ENCODE measurements at places on chromosomes 12 and 14. TPM values are rescaled to one million over a fixed set of nuclear protein-coding genes. Genes with fewer than 3 reads are reported as not detected.

DNA sequence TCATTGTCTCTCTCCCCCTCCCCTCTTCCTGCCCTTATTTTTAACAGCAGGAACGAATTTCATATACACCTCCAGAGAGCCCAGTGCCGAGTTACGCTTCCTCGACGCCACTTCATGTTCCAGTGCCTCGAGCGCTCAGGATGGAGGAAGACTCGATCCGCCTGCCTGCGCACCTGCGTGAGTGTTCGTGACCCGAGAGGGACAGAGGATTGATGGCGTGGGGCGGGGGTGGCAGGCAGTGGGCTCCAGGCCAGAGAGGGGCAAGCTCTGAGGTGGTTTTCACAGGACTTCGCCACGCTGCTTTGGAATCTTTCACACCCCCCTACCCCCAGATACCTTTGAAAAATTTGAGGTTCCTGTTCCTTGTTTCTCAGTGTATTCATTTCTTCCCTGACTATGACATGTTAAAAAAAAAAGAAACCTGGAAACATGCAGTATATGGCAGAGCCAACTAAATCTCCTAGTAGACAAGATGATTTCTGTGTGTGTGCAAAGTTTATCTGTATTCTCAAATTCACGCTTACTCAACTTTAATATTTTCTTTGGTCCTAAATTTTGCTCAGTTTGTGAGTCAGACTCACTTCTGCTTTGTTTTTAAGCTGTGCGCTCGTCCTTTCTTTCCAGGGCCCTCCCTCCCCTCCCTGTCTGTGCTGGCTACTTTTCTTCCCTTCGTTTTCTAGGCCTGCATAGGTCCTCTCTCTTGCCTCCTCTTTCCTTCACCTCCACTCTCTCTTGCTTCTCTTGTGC is 103.1 kb downstream of the ETV6 start:
- DNase-seq: no peak

GRCh38 chr12:25675808-25676207 is 122.7 kb upstream of the LMNTD1 start:
- DNase-seq: no peak

GRCh38 chr14:47365233-47365632 is 310.2 kb downstream of the MDGA2 start:
- DNase-seq: no peak

- DNase-seq: peak; percentile 41
Observed at GRCh38 chr14:62015945-62016344, 253.7 kb downstream of the SNAPC1 start.

- DNase-seq: peak; percentile 76
Observed at GRCh38 chr14:50961605-50962221, 17.4 kb upstream of the PYGL start.

DNA sequence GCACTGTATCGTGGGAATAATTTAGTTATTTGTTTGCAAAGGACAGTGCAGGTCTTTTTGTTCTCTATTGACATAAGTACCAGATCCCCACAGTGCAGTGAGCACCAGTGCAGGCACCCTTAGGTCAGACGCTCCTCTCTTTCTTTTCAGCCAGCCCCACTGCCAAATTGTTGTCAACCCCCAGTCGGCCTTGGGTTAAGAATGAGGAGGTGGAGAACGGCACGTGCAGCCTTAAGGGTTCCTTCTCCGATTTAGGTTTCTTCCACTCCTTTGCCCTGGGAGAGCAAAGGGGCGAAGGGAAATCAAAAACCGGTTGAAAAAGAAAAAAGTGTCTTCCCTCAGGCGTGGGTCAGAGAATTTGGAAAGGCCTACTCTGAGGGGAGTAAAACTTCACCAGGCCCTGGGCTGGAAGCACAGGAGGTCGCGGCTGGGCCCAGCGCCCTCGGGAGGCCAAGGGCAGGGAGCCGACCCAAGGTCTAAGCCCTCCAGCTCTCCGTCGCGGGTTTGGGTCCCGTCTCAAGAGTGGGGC is 4.3 kb downstream of the PAX9 start:
- no peak for DNase-seq

DNA sequence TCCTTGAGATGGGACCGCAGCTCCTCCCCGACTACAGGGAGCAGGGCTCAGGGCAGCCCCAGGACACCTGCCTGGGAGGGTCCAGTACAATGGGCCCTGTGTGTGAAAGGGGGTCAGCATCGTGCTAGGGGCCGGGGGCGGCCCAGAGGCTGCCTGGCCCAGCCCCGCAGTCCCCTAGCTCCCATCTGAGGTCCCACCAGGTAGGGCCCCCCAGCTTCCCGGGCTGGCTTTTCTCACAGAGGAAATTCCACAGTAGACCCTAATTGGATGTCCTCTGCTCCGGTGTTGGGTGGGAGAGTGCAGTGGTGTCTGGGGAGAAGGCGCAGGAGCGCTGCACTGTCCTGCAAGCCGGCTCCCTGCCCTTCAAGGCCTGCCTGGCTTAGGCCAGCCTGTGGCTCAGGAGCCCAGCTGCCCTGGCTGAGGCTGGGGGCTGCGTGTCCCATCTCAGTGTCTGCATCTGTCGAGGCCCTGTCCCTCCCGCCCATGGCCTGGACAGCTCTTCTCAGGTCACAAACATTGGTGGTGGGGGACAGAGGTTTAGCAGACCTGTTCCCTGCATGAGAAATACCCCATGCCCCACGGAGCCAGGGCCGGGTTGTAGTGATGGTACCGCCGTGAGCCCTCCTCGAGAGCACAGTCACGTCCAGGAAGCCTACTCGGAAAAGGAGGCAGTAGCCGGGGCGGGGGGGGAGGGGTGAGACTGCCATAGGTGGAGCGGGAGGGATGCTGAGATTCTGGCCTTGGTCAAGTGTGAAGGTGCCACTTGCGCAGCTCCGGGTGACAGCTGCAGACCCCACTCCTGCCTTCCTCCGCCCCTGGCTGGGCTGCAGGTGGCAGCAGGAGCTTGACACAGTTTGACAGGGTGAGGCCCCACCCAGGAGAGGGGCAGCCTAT is 11.6 kb downstream of the HIP1R start:
- no peak for DNase-seq

DNA sequence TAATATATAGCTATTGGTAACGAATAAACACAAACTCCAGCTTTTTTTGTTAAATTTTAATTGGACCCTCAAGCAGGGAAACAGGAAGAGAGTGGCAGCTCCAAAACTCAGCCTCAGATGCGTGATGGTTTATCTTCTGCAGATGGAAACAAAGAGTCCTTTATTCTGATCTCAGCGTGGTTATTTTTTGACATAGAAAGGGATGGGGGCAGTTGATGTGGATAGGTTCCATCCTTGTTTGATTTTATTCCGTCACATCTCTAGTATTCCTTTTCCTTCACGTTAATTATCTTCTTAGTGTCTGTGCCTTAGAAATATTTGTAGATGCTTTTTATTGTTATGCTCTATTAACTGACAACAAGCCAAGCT is 447.6 kb upstream of the SEL1L start:
- DNase-seq: no peak

DNA sequence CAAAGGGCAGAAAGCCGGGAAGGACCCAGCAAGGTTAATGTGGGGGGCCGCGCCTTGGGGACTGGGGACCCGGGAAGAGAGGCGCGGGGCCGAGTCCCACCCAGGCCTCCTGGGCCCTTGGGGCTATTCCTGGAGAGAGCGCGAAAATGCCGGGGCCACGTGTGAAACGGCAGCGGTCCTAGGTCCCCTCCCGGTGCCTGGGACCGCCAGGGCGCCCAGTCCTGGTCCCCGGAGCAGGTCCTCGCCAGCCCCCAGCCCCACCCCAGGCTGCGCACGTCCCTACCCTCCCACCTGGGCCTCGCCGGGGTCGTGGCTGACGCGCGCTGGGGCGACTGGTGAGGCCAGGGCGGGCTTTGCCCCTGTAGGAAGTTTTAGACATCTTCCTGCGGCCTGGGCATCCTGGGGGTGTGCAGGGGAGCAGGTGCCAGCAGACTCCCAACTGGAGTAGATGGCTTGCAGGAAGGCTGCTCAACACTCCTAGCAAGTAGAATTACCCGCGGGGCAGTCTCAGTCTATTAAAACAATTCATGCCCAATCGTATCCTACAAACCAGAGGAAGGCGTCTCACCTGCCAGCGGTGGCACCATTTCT is 708 bp downstream of the FAR2 start:
- no peak for DNase-seq

DNA sequence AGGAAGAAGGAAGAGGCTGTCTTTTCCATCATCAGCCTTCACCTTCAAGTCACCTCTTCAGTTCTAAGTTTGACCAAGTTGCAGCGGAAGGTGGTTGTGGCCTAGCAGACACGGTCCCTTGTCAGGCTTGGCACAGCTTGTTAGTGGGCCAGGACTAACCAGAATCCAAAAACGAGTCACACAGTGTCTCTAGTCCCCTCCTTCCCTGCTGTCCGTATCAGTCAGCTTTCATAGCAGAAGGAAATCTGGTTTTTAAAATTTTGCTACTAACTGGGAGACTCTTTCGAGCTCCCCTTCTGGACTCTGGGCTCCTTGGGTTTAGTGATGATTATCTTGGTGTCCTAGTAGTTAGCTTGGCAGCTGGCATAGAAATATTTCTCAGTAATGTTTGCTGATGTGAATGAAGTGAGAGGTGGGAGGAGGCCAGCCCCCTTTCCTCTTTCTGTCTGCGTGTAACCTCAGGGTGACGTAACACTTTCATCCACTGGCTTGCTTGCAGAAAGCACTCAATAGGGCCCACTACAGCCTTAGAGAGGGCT is 3.8 kb downstream of the ETV6 start:
- DNase-seq: no peak

DNA sequence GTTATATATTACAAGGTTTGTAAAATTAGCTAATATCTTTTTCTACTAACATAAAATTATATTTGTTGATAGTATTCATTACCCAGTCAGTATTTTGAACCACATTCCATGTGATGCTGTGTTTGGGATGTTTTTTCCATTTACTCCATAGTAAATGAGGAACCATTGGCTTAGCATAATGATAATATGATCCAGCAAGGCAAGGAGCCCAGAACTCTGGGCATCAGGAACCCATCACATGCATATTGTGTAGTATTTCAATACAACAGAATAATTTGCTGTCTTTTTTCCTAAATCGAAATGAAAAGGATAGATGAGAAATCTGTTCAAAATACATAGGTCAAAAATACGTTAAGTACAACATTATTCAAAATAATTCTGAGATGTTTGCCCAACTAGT is 48.7 kb upstream of the GARIN2 start:
- DNase-seq: no peak

DNA sequence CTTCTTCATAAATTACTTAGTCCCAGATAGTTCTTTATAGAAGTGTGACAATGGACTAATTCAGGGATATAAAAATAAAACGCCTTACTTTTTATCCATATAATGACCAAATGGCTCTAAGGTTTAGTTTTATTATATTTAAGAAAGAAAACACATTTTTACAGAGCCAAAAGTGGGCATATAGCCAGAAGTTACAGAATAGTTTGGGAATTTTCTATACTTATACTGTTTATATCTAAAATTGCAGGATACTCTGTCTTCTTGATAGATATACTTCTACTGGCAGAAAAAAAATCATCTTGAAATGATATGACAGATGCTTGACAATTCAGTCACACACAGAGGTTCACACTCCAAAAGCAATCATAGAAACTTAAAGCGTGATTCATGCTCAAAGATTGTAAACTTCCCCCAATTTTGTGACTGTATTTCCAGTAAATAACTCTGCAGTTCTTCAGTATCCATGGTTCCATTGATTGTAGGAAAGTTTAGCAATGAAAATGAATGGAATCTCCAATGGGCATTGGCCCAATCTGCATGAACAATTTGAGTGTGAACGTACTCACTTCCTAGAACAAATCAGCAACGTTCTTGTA is 307.8 kb downstream of the NOVA1 start:
- DNase-seq: peak; percentile 70

DNA sequence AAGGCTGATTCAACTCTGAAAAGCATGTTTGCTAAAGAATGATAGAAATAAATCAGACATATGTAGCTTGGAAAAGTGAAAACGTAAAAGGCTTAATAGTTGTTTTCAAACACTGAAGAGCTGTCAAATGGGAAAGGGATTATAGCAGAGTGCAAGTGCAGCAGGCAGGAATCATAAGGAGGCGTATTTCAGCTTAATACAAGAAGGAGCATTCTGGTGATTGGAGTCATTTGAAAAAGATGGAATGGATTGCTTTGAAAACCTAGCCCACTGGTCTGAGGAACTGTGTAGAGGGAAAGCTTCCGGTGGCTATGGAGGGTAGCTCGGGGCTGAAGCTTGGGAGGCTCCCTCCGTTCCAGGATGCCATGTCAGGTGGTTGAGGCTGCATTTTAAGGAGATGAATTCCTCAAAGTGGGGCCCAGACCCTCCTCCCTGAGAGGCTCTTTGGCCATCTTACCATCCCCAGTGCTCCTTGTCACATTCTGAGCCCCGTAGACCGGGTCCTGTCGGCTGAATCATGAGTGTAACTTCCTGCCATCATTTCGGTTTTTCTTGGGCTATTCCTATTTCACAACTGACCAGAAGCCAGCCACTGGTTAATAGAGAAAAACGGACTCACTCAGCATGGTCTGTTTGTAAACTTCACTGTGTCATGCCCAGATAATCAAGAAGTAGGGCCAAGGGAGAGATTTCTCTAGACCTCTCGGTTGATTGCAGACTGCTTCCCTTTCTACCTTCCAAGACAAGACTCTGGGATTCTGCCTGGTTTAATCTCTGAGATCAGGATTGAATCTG is 6.5 kb downstream of the WNT5B start:
- no peak for DNase-seq

DNA sequence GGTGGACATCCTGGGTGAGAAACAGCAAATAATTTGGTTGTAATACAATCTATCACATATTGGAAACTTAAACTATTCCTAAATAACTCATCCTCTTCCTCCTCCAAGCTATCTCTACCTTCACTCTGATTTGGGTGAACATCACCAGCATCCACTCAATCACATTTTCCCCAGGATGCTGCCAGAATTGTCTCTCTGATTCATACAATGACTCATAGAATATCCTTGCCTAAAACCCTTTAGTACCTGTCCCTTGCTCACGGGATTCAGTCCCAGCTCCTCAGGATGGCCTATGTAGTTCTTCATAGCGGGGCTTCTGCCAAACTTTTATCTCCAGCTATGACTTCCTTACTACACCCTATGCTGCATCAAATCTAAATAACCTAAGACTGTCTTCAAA is 146.8 kb downstream of the EMP1 start:
- peak; percentile 75 for DNase-seq

DNA sequence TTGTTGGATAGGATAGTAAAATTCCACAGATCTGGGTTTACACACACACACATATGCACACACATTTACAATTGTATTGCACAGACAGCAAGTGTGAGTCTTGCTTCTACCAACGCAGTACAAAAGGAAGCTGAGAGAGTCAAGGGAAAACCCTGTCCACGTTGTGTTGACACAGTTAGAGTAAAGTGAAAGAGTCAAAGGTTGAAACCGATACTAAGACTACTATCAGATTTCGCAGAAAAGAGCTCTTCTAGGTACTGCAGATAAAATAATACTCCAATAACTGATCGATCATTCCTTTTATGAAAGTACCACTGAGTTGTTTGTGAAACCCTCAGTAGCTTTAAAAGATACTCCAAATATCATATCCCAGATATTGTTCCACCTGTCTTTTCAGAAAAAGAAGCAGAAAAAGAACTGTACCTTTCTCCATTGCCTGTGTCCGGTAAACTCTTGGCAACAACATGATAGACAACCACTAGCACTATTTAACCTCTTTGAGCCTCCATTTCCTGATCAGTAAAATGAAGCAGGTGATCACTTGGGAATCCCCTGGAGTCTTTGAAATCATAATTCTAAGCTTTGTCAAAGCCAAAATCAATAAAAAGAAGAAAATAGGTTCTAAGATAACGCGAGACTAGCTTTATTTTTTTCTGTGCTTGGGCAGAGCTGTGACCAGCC is 224.6 kb upstream of the FOXN3 start:
- no peak for DNase-seq

The OR11H6 gene
- total RNA-seq: not detected

The TEX52 gene
- total RNA-seq: not detected

The MDM1 gene
- total RNA-seq: 5.8 TPM

The DCD gene
- not detected for total RNA-seq

The TMX1 gene
- 58.2 TPM for total RNA-seq

The PRKD1 gene
- 1.0 TPM for total RNA-seq

The KHNYN gene
- total RNA-seq: 128 TPM

The MANSC4 gene
- not detected for total RNA-seq
